Activated CD4-positive, alpha-beta T cell treated with anti-CD3 and anti-CD28 coated beads, Interleukin-2, amount 50 U/mL, for 1 hour (primary cell): ENCODE measurements at places on chromosomes 13 and 19.

DNA sequence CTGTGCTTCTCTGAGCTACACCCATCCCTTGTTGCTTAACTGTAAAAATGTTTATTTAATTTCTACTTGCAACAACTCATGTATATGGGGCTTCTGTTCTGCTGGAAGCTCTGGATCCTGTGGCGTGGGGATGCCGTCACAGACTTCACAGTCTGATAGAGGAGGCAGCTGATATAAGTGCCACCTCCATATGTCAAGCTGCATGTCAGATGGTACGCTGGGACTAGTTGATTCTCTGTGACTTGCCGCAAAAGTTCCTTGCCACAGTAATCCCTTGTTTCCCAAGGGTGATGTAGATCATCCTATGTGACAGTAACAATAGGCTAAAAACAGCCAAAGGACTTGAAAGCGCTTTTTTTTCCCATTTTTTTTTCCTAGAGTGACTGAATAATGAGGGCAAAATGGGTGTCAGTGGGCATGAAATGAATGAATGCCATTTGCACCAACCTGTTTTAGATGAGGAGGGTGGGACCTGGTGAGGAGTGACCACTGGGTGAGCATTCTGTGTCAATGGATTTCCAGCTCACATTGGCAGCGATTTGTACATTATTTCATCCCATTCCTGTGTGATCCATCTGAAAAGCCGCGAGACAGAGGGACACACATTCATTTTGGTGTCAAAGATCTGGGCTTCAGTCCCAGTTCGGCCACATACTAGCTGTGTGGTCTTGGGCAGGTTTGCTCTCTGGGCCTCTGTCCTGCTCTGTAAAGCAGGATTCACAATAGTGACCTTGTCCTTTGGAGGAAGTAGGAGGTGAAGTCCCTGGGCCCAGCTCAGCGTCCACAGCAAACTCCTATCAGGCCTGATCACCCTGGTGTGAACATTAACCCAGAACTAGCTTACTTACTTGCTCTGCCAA lies 88.9 kb upstream of the RNF113B start:
- DNase-seq = no peak

GRCh38 chr19:2634228-2634951 lies 68.1 kb downstream of the GNG7 start:
- no peak for DNase-seq

GRCh38 chr13:80010846-80011245 lies 330.1 kb downstream of the SPRY2 start:
- DNase-seq = no peak

- no peak for DNase-seq
These were observed 223.0 kb downstream of the LHFPL6 start for GRCh38 chr13:39379667-39380655.

DNA sequence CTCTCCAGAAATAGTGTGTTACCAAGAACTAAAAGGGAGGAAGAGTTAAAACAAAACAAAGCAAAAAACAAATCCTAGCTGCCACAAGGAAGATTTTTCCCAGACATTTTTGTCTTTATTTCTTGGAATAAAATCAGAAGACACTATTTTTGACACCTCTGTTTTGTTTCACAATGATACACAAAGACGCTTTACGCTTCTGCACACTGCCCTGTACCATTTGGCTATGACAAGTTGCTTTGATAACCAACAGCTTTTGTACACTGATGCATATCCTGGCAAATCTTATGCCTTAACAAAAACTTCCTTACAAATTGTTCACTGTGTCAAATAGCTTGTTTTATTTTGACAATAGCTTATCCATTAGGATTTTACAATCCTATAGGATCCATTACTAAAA lies 103.5 kb upstream of the RAP2A start:
- no peak for DNase-seq

DNA sequence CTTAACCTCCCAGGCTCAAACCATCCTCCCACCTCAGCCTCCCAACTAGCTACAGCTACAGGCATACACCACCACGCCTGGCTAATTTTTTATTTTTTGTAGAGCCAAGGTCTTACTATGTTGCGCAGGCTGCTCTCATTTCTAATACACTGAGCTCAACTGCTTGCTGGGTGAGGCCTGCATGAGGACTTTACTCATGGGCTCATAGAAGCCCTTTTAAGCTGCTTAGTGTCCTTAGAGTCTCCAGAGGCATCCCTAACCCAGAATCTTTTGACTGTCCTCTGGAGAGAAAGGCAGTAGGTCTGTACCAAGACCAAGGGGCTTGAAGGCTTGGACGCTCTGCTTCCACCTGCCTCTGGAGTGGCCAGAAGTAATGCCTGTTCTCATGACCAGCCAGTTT lies 141.6 kb downstream of the TM9SF2 start:
- no peak for DNase-seq

GRCh38 chr13:111328574-111329410 lies 8.3 kb downstream of the TEX29 start:
- no peak for DNase-seq

DNA sequence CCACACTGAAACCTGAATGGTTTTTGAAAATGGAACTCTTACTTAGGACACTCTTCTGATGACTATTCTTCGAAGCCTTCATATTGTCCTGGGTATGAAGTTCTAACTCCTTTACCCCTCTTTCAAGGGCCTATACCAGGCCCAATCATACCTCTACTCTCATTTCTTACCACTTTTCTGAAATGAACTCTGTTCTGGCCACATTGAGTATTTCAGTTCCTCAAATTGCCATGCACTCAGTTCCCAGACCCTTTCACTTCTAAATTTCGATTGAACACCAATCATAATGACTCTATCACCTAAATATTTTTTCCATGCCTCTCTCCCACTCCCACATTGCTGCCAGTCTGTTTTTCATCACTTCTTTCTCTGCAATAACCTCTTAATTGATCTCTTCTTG lies 53.7 kb downstream of the LACC1 start:
- DNase-seq = no peak

DNA sequence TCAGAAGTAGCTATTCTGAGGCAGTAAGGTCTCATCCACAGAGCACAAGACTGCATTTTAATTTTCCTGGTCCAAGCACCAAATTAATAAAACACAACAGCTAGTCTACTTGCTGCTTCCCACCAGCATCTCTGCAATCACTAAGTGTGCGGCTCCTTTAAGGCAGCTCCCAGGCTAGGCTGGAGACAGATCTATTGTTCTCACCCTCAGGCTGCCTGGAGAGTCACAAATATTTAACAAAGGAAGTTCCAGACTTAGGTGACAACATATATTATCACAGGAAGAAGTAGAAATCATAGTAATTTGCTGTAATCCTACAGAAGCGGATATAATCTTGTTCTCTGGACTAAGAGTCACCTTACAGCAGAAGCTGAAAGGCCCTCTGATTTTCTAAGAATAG lies 2.2 kb upstream of the EID2 start:
- no peak for DNase-seq

- no peak for DNase-seq
These were observed 617.7 kb upstream of the SLITRK1 start for GRCh38 chr13:84500016-84500415.

- DNase-seq = no peak
These were observed 5.8 kb upstream of the ERCC2 start for GRCh38 chr19:45376045-45376724.

- DNase-seq = no peak
These were observed 152.2 kb downstream of the DCT start for GRCh38 chr13:94327318-94327717.
